ENCODE measurements at places on chromosomes 12 and 14. TPM values are rescaled to one million over a fixed set of nuclear protein-coding genes. Genes with fewer than 3 reads are reported as not detected.

CDKN3 gene
- total RNA-seq = 1.5 TPM

STXBP6 gene
- 42.5 TPM for total RNA-seq

DNA sequence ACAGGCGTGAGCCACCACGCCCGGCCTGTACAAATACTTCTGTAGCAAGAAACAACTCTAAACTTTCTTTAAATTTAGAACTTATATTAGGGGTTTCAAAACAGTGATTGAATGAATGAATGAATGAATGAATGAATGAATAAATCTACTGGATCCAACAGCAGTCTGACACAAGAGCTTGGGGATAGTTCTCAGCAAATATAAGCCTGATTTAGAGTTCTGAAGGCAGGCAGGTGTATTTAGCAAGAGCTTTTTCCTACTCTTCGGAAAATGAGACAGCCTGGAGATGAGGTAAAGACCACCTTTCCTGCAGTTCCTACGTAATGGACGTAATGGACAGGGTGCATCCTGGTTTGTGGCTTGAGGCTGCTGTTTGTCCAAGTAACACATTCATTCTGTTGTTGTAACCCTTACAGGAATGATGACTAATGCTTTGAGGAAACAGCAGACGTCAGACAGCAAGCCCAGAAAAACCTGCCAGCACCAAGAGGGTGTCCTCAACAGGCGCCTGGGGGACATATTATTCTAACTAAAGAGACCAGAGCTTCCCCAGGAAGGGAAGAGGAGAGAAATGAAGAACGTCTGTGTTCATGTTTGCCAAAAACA lies 277.4 kb upstream of the SOX5 start:
- H3K4me1 ChIP-seq = peaks cover 6% of the 10 kb centered on the region
- no peaks in the 10 kb centered on the region for H3K27me3 ChIP-seq
- H3K27ac ChIP-seq = no peak overlapping the region
- H3K4me3 ChIP-seq = no peak overlapping the region
- DNase-seq = no peak
- no peaks in the 10 kb centered on the region for H3K36me3 ChIP-seq

GRCh38 chr14:24665440-24665991 lies 31.5 kb upstream of the GZMB start:
- H3K27ac ChIP-seq = no peak overlapping the region
- H3K36me3 ChIP-seq = no peaks in the 10 kb centered on the region
- H3K4me1 ChIP-seq = no peaks in the 10 kb centered on the region
- DNase-seq = no peak

DNA sequence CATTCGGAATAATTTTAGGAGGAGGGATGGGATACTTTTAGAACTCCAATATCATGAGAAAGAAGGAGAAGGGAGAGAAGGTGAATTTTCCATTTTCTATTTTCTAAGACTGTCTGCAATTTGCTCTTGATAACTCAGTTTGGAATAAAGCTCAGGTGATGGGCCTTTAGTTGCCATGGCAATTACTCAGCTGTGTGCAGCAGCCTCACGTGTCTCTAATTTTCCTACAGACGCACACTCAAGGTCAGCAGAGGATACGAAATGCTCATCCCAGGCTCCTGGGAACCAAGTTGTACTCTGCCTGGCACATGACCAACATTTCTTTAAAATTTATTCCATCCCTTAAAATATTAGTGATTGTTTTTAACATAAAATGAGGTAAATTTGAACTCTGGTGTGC lies 76.7 kb downstream of the TTC8 start:
- no peaks in the 10 kb centered on the region for H3K27me3 ChIP-seq
- DNase-seq = no peak
- no peak overlapping the region for H3K27ac ChIP-seq
- H3K36me3 ChIP-seq = no peaks in the 10 kb centered on the region
